ENCODE measurements at places on chromosomes 1 and 21. TPM values are rescaled to one million over a fixed set of nuclear protein-coding genes. Genes with fewer than 3 reads are reported as not detected.

DNA sequence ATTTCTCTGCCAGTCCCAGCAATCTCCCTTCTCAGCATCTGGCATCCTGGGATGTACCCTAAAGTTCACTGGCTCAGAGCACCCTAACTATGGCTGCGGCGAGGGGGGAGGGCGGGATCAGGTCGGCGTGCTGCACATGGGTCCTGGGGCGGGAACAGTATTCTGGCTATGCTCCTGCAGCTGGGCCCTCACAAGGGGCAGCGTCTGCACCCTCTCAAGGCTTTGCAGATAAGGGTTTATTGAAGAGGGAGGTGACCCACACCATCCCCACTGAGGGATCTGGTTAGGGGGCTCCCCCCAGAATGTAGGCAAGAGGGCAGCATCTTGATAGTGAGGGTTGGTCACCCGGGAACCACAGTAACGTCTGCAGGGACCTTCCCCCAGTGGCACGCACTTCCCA lies 44.9 kb upstream of the PCBP3 start:
- H3K4me3 ChIP-seq: no peak overlapping the region
- H3K4me1 ChIP-seq: no peaks in the 10 kb centered on the region
- H3K27ac ChIP-seq: no peak overlapping the region
- no peak for DNase-seq

GRCh38 chr1:183310753-183311479 lies 107.3 kb downstream of the NMNAT2 start:
- no peak overlapping the region for H3K27ac ChIP-seq
- no peaks in the 10 kb centered on the region for H3K4me1 ChIP-seq
- DNase-seq: no peak

- no peak overlapping the region for H3K4me3 ChIP-seq
- no peak for DNase-seq
- H3K36me3 ChIP-seq: peaks cover 11% of the 10 kb centered on the region
- H3K4me1 ChIP-seq: peaks cover 76% of the 10 kb centered on the region
Observed at GRCh38 chr1:110348771-110349170, 9.6 kb downstream of the RBM15 start.

Gene ZNF697
- total RNA-seq: 9.4 TPM

DNA sequence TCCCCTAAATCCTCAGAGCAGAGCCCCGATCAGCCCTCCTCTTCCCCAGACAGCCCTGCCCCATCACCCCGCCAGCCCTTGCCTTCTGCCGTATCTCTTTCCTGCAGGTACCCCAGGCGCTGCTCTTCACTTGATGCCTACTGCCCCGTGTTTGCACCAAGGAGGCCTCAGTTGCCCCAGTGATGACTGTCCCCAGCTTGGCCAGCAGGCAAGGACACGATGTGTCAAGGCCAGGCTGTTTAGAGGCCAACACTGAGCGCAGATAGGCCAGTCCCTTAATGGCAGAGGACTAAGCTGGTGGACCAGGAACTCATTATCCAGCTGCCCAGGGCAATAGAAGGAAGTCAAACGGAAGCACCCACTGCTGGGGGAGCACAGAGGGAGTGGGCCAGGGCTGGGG lies 68.4 kb downstream of the CAMK2N1 start:
- no peaks in the 10 kb centered on the region for H3K4me1 ChIP-seq
- H3K27me3 ChIP-seq: no peaks in the 10 kb centered on the region
- no peak overlapping the region for H3K4me3 ChIP-seq
- DNase-seq: no peak

Gene LYPD8
- total RNA-seq: not detected

GRCh38 chr1:184473176-184473966 lies 86.5 kb downstream of the C1orf21 start:
- no peak overlapping the region for H3K27ac ChIP-seq
- DNase-seq: no peak
- no peaks in the 10 kb centered on the region for H3K36me3 ChIP-seq
- H3K4me1 ChIP-seq: no peaks in the 10 kb centered on the region
- H3K4me3 ChIP-seq: no peak overlapping the region

Gene RGS13
- total RNA-seq: 0.20 TPM

Gene REG4
- not detected for total RNA-seq

- no peaks in the 10 kb centered on the region for H3K4me1 ChIP-seq
- H3K27ac ChIP-seq: no peak overlapping the region
- H3K36me3 ChIP-seq: no peaks in the 10 kb centered on the region
- no peaks in the 10 kb centered on the region for H3K27me3 ChIP-seq
- H3K4me3 ChIP-seq: no peak overlapping the region
Observed at GRCh38 chr1:38724160-38725131, 135.1 kb downstream of the RRAGC start.

- no peaks in the 10 kb centered on the region for H3K4me1 ChIP-seq
- H3K27ac ChIP-seq: no peak overlapping the region
- DNase-seq: no peak
- H3K27me3 ChIP-seq: no peaks in the 10 kb centered on the region
- H3K36me3 ChIP-seq: no peaks in the 10 kb centered on the region
- H3K4me3 ChIP-seq: no peak overlapping the region
Observed at GRCh38 chr21:41643246-41643966, 123.4 kb downstream of the RIPK4 start.

DNA sequence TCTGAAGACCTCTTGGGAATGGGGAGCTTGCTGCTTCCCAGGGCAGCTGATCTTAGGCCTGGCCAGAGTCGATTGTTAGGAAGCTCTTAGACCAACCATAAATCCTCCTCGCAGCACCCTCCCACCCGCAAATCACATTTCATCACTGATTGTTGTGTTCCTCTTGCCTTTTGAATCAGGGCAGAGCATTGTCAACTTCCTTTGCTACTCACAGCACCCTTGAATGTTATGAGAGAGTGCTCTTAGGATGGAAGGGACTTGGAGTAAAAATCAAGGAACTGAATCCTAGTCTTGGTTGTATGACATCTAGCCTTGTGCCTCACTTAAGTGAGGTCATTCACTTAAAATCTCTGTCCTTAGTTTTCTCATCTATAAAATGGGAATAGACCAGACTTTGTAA lies 3.0 kb downstream of the VASH2 start:
- H3K27ac ChIP-seq: no peak overlapping the region
- peaks cover 7% of the 10 kb centered on the region for H3K27me3 ChIP-seq
- no peak for DNase-seq
- peaks cover 18% of the 10 kb centered on the region for H3K4me1 ChIP-seq
- no peaks in the 10 kb centered on the region for H3K36me3 ChIP-seq

Gene BPNT1
- total RNA-seq: 23.9 TPM

Gene GCSAML
- 0.67 TPM for total RNA-seq

GRCh38 chr1:10378081-10378841 lies 20.6 kb upstream of the PGD start:
- no peaks in the 10 kb centered on the region for H3K4me1 ChIP-seq
- no peaks in the 10 kb centered on the region for H3K27me3 ChIP-seq
- peaks cover 15% of the 10 kb centered on the region for H3K36me3 ChIP-seq
- peak overlapping the region; percentile 67 for H3K27ac ChIP-seq
